Body of pancreas (tissue), 4 donors: ENCODE measurements at places on chromosomes 6 and 20. TPM values are rescaled to one million over a fixed set of nuclear protein-coding genes. Genes with fewer than 3 reads are reported as not detected.

The RAD21L1 gene
- total RNA-seq = not detected

DNA sequence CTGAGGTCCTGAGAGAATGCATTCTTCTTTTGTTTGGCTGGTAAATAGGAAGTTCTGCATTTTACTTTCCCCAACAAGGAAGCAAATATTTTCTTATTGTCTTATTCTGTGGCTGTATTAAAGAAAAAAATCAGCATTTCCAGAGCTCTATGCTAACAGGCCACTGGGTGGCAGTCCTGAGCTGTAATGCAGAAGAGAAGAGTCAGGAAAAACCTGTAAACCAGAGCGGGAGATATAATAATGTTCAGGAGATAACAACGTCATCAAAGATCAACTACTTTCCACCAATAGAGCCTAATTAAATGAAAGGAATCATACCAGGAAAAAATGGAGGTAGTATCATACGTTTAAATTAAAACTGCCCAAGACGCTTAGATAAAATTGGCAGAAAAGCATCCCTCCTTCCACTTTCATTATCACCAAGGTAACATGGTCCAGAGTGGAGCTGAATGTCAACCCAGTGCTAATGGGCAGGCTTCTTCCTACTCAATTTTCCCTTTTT lies 55.6 kb upstream of the CARMIL1 start:
- no peak overlapping the region for H3K4me3 ChIP-seq
- no peak overlapping the region for H3K27ac ChIP-seq
- H3K27me3 ChIP-seq = no peaks in the 10 kb centered on the region
- peak; percentile 73 for DNase-seq
- H3K36me3 ChIP-seq = no peaks in the 10 kb centered on the region

The PSMF1 gene
- 32.9 TPM for total RNA-seq

DNA sequence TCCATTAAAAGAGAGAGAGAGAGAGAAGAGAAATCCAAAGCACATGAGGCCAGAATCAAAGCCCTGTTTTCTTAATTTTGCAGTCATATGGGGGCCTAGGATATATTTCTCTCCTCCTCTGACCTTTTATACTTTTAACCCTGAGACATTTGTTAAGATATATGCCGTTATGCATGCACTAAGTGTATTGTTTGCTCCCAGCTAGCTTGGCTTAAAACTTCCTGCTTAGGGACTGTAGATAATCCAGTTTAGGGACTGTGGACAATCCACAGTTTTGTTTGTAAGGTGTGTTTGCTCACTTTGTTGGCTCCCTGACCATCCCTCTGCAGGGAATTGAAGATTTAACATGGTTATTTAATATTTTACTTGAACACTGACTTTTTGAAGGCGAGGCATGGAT lies 166.3 kb upstream of the TSHZ2 start:
- no peak overlapping the region for H3K4me3 ChIP-seq
- H3K27me3 ChIP-seq = no peaks in the 10 kb centered on the region
- no peaks in the 10 kb centered on the region for H3K36me3 ChIP-seq
- peaks cover 24% of the 10 kb centered on the region for H3K4me1 ChIP-seq
- DNase-seq = no peak

The DNMT3B gene
- total RNA-seq = 6.3 TPM

DNA sequence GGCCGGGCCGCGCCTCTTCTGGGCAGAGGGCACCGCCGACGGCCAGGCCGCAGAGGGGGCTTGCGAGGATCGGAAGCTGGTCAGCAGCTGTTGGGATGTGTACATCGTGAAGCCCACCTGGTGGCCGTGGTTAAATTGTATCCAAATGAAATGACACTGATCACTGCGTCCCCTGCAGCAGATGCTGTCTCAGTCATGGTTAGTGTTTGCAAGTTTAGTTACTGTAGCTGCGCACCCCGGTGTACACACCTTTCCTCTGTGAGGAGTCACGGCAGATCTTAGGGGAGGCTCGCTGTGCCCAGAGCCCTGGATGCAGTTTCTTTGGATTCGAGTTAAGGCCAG lies 653 bp downstream of the NAA20 start:
- no peak for DNase-seq
- no peaks in the 10 kb centered on the region for H3K36me3 ChIP-seq
- peaks cover 40% of the 10 kb centered on the region for H3K4me1 ChIP-seq
- peak overlapping the region; percentile 79 for H3K27ac ChIP-seq
- peak overlapping the region; percentile 90 for H3K4me3 ChIP-seq

DNA sequence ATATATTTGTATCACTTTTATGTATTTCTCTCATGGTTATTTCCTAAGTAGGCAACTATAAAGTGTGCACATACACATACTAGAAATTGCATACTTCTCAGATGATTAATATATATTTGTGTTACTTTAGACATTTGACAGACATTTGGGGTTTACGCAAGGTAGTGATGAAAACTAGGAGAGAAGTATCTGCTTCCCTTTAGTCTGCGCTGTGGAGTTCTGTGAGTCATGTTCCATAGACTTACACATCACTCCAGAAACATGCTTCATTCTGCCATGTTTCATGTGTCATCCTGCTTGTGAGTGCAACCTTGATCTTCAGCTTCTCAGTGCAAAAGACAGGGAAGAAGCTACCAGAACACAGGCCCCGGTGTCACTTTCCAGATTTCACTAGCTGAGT lies 200.7 kb upstream of the BMP2 start:
- no peaks in the 10 kb centered on the region for H3K4me1 ChIP-seq
- H3K27ac ChIP-seq = no peak overlapping the region
- H3K36me3 ChIP-seq = no peaks in the 10 kb centered on the region
- DNase-seq = no peak

DNA sequence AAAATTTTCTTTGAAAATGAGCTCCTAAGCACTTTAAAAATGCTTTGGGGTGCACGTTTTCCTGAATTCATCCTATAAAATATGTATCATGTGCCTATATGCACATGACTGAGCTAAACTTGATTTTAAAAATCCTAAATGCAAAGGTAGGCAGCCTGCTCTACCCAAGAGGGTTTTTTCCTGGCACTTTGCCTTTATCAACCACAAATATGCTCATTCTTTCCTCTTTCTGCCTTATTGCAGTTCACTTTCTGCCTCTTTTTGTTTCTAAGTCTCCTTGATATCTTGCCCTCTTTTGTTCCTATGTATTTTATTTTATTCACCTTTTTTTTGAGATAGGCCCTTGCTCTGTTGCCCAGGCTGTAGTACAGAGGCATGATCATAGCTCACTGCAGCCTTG lies 229.3 kb downstream of the GRM1 start:
- no peaks in the 10 kb centered on the region for H3K36me3 ChIP-seq
- no peaks in the 10 kb centered on the region for H3K27me3 ChIP-seq
- DNase-seq = no peak
- no peaks in the 10 kb centered on the region for H3K4me1 ChIP-seq

GRCh38 chr20:9323622-9324021 lies 190.8 kb upstream of the LAMP5 start:
- no peak overlapping the region for H3K27ac ChIP-seq
- no peaks in the 10 kb centered on the region for H3K4me1 ChIP-seq
- no peaks in the 10 kb centered on the region for H3K36me3 ChIP-seq
- H3K4me3 ChIP-seq = no peak overlapping the region
- no peak for DNase-seq

The PPP2R5D gene
- 13.5 TPM for total RNA-seq

The CST4 gene
- total RNA-seq = not detected

- no peaks in the 10 kb centered on the region for H3K36me3 ChIP-seq
- H3K27me3 ChIP-seq = no peaks in the 10 kb centered on the region
- DNase-seq = no peak
- H3K4me1 ChIP-seq = no peaks in the 10 kb centered on the region
Measured at GRCh38 chr20:33926425-33926824, 67.3 kb upstream of the RALY start.
